ENCODE measurements at places on chromosomes 7 and 10.
A peak's percentile ranks its signal among the peaks of the same experiment; 100 is the strongest.

DNA sequence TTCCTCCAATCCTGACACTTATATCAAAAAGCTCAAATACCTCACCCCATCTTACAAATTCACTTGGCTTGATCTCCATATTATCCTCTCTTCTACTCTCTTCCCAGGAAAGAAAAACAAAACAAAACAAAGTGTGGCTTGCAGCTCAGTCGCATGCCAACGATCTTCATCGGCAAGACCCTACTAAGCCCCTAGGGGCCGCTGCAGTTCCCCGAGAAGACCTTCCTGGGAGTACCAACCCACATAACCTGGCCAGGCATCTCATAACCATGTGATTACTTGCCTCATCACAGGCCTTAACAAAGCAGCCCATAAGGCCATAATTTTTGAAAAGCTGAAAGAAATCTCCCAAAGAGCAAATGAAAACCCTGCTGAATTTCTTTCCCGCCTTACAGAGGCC is 103.7 kb downstream of the ZNF92 start:
- no peak for DNase-seq

- DNase-seq = no peak
Observed at GRCh38 chr7:6619961-6620360, 4.6 kb downstream of the ZNF853 start.

- no peak for DNase-seq
Observed at GRCh38 chr7:86904949-86905834, 154.3 kb downstream of the ELAPOR2 start.

DNA sequence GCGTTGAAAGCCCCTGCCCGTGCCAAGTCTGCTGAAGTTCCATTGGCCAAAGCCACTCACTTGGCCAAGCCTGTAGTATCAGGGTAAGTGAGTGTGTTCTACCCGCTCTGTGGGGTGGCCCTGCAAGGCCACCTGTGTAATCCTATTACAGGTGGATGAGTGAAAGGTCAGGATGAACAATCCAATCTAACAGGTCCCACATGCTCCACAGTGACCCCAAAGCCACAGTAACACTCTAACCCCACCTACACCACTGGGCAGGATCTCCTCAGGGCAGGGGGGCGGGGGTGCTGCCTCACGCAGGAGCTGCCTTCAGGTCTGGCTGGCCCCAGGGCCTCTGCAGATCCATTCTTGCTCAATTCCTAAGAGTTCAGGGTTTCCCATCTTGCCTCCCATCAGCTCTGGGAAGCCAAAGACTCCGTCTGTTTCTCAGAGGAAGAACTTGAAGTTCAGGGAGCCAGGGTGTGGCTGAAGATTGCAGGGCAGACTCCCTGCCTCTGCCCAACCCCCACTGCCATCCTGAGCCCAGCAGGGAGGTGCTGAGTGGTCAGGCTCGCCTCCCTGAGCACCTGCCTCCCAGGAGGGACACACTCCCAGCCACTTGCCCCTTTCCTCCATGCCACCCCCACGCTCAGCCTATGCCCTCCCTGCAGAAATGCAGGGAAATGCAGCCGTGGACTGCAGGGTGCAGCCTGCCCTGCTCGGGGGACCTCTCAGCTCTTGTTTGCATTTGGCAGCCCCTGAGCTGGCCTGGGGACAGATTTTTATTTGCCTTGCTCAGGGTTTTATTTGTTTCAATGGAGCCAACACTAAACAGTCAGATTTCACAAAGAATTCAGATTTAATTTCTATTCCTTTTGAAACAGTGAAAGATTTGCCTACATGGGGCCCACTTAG is 9.8 kb upstream of the COMTD1 start:
- no peak for DNase-seq

- no peak for DNase-seq
Observed at GRCh38 chr10:19833170-19833824, 17.1 kb downstream of the PLXDC2 start.

DNA sequence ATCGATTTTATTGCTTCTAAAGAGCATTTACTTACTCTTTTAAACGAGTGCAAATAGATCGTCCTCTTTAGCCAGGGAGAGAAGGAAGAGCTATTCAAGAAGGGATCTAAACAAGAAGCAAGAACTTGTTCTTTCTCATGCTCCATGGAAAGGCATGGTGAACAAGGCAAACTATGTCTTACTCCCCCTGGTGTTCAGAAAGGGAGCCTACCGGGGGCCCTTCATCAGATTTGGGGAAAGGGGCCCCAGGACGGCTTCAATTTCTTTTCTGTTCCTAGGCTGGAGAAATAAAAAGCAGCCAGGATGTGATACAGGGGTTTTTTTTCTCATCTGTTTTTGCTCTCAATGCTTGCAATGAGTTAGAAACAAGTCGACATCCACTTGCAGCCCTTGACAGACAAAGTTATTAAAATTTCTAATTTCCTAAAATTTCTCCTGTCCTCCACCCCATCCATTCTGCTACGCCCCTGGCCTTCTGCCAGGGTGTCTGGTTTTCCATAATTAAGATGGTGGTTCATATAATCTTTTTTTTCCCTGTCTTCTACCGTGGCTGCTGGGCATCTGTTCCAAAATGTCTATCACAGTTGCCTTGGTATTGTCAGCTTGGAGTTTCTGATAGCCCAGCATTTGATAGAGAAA is 214.4 kb downstream of the CREB5 start:
- no peak for DNase-seq

DNA sequence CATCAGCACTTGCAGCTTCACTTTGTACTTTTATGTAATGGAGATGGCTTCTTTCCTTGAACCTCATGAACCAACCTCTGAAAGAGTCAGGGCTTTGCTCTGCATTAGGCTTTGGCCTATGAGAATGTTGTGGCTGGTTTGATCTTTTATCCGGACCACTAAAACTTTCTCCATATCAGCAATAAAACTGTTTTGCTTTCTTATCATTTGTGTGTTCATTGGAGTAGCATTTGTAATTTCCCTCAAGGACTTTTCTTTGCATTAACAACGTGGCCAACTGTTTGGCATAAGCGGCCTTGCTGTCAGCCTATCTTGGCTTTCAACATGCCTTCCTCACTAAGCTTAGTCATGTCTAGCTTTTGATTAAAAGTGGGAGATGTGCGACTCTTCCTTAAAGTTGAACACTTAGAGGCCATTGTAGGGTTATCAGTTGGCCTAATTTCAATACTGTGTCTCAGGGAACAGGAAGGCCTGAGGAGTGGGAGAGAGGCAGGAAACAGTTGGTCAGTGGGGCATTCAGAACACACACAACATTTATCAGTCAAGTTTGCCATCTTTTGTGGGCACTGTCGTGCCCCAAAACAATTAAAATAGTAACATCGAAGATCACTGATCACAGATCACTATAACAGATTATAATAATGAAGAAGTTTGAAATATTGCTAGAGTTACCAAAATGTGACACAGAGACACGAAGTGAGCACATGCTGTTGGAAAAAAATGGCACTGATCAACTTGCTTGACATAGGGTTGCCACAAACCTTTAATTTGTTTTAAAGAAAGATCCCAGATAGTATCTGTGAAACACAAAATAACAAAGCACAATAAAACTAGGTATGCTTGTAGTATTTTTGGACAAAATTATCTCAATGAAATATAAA is 64.7 kb downstream of the NRF1 start:
- DNase-seq = no peak

DNA sequence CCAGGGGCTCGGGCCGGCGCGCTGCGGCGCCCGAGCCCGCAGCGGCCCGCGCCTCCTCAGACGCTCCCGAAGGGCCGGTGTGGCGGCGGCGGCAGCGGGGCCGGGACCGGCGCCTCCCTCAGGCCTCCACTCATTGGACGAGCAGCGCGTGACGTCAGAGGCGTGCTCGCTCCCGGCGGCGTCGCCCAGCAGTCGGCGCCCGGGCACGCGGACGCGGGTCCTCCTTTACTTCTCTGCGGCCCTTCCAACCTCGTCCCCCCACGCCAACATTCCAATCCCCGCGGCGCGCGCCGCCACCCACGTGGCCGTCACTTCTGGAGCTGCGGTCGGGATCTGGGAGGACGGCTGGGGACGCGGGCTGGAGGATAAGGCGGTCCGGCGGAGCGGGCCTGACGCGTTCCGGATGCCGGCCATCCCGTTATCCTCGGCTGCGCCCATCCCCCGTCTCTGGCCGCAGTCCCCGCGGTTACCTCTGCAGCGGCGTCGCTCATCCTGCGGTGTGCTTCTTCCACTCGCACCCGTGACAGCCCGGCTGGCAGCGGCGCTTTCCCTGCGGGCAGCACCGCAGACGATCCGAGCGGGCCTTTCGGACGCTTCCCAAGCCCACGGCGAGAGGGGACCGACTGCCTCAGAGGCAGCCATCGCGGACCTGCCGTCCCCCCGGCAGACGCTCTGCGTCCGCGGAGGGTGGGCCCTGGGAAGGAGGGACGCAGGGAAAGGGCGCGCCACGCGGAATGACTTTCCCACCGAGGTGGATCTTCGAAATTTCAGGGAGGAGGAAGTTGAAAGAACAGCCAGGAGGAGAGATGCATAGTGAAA is at the start of gene PDZD8:
PDZD8 (minus strand) TSS at position 81 of the 819 bp plus-strand sequence. CDS start 213 bp downstream, outside the sequence.
- DNase-seq = peak; percentile 89

- no peak for DNase-seq
Observed at GRCh38 chr10:79262959-79263746, 84.1 kb upstream of the PPIF start.

Data from stimulated activated CD4-positive, alpha-beta T cell treated with anti-CD3 and anti-CD28 coated beads, Interleukin-15, amount 100 ng/mL, for 1 hour (primary cell).